ENCODE measurements at places on chromosomes 1 and 21.
A peak's percentile ranks its signal among the peaks of the same experiment; 100 is the strongest.

- no peak for DNase-seq
Measured at GRCh38 chr1:143660354-143660941, 311.3 kb downstream of the FAM72C start.

DNA sequence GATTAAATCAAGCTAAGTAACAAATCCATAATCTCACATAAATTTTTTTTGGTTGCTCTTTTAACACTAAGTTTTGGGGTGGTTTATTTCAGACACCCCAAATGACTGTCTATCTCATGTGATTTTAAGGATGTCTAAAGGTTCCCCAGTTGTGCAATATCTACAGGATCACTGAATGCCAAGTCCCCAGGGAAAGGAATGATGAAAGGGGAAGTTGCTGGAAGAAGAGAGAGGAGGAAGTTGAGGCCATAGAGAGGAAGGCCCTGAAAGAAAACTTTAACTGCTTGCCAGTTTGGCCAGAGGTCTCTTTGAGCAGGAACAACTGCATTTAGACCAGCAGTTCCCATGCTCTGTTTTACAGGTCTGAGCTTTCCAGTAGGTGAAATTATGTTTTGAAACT, 27.5 kb upstream of the SLC19A2 start:
- no peak for DNase-seq

DNA sequence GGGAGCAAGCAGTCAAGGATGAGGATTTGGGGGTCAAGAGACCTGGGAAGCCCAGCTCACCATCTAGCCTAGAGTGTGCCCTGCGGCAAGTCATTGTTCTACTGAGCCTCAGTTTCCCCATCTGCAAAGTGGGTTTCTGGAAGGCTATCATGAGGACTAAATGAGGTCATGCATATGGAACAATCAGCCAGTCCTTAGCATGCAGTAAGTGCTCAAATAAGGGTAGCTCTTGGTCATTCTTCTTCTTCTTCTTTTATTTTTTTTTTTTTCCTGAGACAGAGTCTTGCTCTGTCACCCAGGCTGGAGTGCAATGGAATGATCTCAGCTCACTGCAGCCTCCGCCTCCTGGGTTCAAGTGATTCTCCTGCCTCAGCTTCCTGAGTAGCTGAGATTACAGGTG, 99.9 kb upstream of the RUNX3 start:
- DNase-seq = no peak

GRCh38 chr1:220550811-220551399, 23.0 kb downstream of the MARK1 start:
- no peak for DNase-seq

DNA sequence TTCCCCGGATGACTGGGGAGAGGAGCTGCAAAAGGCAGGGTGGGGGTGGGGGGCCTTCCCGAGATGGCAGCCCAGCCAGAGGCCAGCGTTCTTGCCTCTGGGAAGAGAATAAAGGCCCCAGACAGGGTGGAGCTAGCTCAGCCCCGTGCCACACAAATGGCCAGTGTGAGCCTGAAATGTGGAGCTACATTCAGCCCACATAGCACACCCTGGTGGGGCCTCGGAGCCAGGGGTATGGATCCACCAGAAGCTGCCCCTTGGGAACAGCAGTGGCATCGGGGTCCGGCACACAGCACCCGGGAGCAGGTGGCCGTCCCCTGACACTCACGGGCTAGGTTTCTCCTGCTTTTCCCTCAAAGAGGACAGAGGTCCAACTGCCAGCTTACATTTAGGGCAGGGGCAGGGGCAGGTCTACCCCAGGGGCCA, 93.9 kb downstream of the PDE9A start:
- no peak for DNase-seq

GRCh38 chr1:207844371-207844770, 66.6 kb downstream of the CD34 start:
- no peak for DNase-seq

DNA sequence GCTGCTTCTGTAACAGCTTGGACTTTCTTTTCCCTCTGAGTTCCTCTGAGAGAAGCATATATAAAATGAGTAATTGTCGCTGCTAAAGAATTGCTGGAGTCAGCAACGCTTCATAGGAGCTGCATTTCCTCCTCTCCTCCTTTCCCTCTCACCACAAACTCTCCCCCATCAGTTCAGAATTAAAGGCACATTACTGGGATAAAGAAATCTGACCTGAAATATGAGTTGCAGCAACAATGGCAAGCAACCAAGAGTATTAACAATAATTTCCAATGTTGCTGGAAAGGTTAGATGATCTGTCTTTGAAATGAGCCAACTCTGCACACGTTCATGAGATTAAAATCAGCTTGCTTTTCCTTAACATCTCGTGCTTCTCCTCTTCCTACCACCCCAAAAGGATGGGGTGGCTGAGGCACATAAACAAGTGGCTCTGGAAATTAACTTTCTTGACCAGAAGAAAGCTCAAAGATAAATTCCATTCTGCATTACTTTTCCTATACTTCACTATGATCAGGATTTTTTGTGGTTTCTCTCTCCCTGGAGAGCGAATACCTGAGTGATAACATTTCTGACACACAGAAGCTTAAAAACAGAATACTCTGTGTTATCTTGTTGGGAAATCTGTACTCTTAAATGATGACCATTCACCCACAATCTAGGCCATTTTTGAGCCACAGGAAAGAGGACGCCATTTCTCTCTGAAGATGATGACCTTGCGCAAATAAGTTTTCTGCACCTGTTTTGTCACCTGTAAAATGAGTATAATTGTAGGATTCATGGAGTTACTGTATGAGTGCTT, 90.2 kb downstream of the TGFBR3 start:
- no peak for DNase-seq

- DNase-seq = no peak
Measured at GRCh38 chr1:180926164-180926981, 13.7 kb downstream of the KIAA1614 start.

DNA sequence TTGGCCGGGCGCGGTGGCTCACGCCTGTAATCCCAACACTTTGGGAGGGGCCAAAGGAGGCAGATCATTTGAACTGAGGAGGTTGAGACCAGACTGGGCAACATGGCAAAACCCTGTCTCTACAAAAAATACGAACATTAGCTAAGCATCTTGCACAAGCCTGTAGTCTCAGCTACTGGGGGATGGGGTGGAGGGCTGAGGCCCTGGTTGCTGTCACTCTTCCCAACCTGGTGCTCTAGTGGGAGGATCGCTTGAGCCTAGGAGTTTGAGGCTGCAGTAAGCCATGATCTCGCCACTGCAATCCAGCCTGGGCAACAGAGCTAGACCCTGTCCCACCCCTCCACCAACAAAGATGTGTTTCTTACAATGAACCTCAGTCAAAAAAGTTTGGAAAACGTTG, 2.8 kb downstream of the PHGDH start:
- no peak for DNase-seq

DNA sequence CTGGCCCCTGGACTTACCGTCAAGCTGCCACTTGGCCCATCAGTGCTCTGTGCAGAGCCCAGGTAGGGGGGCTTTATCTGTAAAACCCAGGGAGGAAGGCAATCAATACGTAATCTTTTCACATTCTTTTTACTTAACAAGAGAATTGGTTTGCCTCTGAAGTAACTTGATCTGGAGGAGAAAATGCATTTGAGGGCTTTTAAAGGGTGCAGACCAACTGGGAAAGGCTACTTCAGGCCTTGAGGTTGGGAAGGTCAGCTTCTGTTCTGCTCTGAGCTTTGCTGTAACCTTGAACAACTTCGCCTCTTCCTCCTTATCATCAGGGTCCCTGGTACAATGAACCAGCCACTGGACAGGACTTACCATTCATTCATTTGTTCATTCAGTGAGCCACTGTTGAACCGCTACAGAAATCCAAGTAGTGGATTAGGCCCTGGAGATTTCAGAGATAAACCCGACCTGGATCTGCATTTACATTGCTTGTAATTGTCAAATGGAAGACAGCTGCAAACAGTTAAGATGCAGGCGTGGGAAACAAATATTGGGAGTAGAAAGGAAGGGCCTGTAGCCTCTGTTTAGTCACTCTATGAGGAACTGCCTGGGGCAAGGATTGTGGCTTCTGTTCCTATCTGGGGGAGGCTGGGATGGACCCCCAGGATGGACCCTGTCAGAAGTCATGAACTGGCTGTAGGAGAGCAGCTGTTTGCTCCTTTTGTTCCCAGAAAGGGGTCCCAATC, 90.9 kb downstream of the MAN1C1 start:
- DNase-seq = no peak

DNA sequence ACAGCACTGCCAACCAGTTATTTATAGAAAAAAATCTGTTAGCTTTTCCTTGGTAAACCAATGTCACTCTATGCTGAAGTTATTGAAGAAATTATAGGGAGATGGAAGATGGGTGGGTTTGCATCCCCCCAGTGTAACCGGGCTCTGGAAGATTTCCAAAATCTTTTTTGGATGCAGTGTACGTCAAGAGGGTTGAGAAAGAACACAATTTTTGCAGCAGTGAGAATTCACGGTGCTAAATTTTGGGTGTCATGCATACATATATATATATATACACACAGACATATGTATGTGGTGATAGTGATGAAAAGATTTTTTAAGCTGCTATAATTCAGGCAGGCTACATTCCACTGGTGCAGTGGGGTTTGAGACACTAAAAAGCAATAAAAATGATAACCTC, 91.4 kb upstream of the MAGI3 start:
- DNase-seq = no peak

GRCh38 chr1:237267743-237268142, 225.8 kb downstream of the RYR2 start:
- no peak for DNase-seq

- peak; percentile 17 for DNase-seq
Measured at GRCh38 chr1:180228648-180229482, 1.2 kb upstream of the LHX4 start.

DNA sequence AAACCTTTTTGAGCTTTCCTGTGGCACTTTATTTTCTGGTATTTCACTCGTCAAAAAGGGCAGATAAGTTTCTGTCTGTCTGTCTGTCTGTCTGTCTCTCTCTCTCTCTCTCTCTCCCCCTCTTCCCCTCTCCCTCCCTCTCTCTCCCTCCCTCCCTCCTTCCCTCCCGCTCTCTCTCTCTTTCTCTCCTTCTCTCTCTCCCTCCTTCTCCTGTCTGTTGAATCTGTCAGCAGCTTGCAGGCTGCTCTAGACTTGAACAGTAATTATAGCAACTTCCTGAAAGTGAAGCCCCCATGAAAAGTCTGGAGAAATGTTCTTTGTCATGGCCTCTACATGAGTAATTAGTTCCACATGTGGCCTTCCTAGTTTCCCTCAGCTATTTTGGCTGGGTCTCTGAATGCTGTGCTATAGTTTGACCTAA, 275.2 kb upstream of the C1orf105 start:
- DNase-seq = no peak

DNA sequence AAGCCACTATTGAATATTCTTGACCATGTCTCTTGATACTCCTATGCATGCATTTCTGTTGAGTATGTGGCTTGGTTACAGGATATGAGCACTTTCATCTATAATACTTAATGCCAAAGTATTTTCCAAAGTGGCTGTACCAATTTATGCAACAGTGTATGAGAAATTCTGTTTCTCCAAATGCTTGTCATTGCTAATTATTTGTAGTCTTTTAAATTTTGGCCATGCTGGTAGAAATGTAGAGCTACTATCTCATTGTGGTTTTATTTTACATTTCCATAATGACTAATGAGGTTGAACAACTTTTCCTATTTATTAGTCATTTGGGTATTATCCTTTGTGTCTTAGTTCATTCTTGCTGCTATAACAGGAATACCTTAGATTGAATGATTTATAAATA, 71.4 kb upstream of the TSPAN2 start:
- no peak for DNase-seq

DNA sequence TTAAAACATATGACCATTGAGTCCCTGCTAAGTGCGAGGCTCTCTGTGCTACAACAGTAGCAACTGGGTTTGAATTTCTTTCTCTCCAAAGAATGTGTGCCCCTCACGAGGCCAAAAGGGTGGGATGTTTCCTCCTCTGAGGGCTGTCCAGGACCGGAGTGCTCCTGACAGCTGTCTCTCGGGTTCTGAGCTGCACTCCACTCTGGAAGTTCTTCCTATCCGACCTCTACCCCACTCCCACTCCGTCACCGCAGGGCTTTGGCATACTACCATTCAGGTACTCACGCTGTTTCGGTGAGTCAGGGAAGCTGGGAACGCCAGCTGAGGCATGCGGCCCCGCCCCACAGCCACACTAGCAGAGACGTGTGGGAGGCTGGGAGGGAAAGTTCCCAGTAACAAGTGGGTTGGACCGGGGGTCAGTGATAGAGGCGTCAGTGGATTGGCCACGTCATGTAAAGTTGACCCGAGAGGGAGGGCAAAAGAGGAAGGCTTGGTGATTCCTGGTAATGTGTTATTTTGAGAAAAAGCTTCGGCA, 705 bp upstream of the SLC50A1 start:
- DNase-seq = peak; percentile 82

GRCh38 chr1:175129182-175129581, 61.5 kb downstream of the TNN start:
- no peak for DNase-seq

DNA sequence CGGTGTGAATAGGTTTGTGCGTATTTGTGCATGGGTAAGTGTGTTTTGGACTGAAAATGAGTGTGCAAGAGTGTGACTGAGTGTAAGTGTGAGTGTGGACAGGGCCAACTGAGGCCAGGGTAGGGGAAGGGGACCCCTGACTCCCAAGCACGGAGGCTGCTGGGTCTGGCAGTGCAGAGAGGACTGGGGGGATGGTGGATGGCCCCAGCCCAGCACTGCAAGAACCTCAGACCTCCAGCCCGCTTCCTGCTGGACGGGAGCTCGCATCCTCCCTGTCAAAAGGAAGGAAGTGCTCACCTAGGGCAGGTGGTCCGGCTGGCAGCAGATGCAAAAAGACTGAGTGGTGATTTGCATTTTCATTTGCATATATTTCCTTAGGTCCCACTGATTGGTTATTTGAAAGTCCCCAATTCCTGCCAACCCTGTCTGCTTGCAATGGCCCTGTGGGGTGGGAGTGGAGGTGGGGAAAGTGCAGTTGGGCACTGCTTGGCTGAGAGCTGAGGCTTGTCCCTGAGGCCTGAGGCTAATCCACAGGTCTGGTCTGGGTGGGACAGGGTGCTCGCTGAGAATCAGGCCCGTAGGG, 42.8 kb upstream of the CASZ1 start:
- DNase-seq = no peak

- DNase-seq = no peak
Measured at GRCh38 chr1:107739201-107739600, 225.8 kb downstream of the VAV3 start.

DNA sequence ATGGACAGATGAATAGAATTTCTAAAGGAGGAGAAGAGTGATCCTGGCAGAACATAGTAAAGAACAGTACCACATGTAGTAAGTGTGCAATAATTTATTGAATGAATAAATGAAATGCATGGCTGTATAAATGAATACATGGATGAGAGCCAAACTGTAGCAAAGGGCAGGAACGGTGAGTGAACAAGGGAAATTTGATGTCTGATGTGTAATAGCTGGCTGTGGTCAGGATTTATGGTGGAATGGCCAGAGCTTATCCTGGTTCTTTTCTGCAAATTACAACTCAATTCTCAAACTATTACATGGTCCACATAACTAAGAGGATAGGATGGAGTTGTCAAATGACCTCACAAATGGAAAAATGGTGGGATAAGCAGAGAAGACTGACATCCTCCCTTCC, 43.2 kb upstream of the ARHGAP29 start:
- no peak for DNase-seq

GRCh38 chr1:97593192-97593591, 327.6 kb downstream of the DPYD start:
- no peak for DNase-seq
